ENCODE measurements at places on chromosomes 4 and X.

DNA sequence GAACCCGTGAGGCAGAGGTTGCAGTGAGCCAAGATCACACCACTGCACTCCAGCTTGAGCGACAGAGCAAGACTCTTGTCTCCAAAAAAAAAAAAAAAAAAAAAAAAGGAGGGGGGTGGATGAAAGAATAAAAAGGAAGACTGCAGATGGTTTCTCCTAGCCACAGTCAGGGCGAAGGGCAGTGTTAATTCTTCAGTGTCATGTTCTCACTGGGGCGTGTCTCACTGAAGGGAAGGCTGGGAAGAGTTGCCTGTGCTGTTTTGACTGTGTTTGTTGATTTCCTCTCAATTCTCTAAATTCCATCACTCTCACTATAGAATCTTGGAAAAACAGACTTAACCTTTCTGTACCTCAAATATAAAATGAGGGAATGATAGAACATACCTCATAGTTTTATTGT lies 71.6 kb upstream of the DHX15 start:
- DNase-seq: no peak

DNA sequence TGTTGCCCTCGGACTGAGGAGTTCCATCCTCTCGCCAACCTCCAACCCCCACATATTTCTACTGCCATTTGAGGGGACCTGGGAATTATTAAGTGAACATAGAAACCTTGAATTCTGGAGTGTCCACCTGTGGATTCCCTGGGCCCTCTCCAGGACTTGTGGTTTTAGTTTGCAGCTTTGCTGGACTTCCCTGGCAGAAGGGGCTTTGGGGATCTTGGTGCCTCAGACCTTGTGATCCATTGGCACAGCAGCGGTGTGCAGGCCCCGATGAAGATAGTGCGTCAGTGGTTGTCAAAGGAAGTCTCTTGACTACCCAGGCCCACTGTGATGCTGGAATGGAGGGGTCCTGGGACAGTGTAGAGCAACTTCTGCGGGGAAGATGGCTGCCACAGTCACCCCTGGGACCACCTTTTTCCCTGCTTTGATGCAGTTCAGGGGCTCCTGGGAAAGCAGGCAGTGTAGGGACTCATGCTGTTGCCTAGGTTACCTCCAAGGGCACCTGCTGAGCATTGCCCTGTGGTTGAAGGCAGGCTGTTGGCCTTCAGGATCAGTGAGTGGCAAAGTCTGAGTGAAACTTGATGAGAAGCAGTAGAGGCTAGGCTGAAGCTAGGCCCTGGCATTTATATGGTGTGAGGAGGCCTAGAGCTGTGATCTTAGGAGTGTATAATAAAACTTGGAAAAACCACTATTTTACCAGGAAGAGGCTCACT lies 2.2 kb downstream of the SLC16A2 start:
- no peak for DNase-seq

DNA sequence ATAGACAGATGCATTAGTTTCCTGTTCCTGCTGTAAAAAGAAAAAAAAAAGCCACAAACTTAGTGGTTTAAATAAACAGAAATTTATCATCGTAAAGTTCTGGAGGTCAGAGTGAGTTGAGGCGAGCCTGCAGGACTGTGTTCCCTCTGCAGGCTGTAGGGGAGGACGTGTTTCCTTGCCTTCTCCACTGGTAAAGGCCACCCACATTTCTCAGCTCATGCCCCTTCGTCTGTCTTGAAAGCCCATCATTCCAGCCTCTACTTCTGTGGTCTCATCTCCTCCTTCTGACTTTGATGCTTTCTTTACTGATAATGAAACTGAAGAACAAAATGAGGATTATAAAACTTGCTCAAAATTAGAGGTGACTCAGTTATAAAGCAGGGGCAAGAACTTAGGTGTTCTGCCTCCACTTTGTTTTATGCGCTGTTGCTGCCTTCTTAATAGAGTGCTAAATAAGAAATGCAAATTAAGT lies 143.0 kb downstream of the STIM2 start:
- DNase-seq: no peak

DNA sequence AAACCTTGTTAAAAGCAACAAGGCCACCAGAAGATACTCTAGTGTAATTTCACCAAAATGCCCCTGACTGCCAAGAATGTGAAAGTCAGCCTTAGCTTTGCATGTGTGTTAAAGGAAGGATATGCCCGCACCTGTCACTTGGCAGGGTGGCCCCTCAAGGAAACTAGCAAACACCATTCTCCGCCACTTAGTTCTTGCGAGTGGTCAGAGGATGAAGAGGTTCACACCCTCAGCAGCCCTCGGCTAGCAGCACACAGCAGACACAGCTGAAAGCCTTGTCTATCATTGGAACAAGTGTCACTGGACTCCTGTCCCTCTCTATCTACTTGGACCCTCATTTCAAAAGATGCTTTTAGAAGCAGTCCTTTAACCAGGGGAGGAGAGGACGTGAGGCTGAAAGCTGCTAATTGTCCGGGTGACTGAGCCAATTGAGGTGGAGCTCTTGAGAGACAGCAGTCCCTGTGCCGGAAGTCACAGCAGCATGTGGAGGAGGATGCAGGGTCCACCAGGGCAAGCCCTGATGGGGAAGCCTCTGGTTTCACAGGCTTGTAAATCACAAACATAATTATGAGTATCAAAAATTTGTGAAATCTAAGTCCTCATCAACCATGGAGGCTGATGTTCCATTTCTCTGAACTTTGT lies 18.0 kb downstream of the HHIP start:
- no peak for DNase-seq

DNA sequence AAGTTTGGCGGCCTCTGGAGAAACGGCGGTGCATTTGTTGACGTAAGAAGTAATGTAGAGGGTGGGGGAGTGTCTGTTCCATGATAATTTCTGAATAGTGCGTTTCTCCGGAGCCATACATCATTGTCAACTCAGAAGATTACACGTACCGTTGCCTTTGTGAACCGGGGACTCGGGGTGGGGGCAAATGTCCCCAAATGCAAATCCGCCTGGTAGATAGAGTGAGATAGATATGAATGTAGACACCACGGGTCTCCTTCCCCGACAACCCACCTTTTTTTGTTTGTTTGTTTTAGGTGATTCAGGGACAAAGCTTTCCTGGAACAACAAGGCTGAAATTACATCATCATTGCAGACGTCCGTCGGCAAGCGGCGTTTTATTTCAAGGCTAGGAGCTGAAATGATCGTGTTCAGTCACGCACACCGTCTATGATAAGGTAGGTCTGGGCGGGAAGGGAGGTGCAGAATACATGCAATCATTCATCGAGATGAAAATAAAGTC lies 96.0 kb upstream of the PPP2R3B start:
- DNase-seq: no peak

DNA sequence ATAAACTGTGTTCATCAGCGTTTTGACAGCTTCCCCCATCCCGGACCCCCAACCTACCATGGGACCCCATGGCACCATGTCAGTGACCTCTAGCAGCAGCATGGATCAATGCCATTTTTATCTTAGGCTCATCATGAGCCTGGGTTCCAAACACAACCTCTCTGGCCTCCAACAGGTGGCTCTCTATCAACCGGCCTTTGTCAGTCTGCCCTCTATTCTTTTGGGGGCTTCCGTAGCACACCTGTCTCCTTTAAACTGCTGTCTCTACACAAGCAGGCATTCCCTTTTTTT lies 721 bp upstream of the TMEM150C start:
- DNase-seq: no peak

- DNase-seq: no peak
Observed at GRCh38 chrX:135416546-135416945, 5.2 kb upstream of the SMIM10L2A start.

DNA sequence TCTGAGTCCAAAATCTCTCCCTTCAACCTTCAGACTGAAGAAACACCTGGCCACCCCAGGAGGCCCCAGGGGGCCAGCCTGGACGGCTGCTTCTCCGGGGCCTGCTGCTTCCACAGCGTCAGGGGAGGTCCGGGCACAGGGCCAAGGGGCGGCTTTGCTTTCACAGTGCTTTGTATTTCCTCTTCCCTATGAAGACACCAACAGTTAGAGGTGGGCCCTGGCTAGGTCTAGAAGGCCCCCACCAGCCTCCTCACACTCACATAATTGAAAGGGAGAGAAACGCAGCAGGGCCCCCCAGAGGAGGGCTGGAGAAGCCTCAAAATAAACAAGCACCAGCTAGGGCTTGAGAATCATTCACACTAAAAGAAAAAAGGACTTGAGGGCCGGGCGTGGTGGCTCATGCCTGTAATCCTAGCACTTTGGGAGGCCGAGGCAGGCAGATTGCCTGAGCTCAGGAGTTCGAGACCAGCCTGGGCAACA lies 17.8 kb downstream of the SCD5 start:
- peak; percentile 97 for DNase-seq

DNA sequence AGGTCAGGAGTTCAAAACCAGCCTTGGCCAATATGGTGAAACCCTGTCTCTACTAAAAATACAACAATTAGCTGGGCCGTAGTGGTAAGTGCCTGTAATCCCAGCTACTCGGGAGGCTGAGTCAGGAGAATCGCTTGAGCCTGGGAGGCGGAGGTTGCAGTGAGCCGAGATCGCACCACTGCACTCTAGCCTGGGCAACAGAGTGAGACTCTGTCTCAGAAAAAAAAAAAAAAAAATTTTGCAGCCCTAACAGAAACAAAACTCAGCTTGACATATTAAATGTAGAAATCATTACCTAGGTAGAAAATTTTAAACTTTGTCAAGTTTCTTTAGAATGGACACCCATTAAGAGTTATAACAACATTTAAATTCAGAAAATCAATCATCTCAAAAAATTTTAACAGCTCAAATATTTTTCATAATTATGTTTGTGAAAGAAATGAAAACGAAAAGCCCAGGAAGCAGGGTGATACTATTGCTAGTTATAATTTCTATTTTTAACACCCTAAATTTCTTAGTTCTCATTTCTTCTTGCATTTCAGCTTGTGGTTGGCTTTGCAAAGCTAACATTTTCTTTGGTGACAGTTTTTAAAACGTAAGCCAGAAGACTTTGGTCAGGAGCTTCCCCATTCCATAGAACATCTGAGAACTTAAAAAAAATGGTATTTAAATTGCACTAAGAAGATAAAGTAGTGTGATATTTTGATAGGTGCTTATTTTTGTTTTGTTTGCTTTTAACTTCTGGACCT lies 33.3 kb upstream of the RBBP7 start:
- no peak for DNase-seq

Data from NCI-H345 (cell line).